ENCODE measurements at places on chromosomes 11 and 22.

DNA sequence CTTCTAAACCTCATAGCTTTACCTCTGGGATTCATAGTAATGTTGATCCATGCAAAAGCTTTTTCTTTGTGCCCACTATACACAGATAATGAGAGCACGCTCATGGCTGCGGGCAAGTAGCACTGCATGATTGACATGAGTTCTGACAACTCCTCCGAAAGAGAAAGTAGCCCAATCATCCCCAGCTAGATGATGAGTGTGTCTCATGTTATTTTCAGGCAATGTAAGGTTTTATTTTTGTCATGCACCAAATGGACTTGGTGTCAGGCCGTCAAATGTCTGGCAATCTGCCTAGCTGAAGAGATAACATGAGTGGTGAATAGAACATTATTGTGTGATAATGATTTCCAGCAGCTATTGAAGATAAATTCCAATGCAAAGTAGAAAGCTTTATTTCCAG is 662.6 kb downstream of the NTM start:
- DNase-seq, result no peak

DNA sequence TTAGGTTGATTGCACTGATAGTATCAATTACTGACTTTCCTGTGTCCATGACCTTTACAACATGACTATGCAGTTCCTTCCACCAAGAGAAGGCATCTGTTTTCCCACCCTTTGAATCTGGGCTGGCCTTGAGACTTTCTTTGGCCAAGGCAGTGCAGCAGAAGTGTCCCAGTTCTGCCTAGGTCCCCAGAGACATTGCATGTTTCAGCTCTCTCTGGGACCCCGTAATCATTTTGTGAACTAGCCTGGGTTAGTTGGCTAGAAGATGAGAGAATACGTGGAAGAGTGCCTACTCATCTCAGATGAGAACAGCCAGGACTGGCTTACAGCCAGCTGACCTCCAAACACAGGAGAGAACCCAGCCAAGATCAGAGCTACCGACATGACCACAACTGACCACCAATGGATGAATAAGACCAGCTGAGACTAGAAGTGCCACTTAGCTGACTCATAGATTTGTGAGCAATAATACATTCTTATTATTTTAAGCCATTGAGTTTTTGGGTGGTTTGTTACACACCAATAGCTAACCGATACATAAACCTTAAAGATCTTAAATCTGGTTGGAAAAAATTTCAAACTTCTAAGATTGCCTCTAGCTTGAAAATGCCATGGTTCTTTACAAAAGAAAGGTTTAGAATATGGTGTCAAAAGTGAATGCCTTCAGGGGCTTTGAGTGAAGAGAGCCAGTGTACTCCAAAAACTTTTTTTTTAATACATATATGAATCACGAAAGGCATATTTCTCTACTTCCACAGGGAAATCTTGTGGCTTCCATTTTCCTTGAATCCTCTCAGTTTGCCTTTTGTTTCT is 145.2 kb downstream of the FBXO7 start:
- DNase-seq, result no peak

- DNase-seq, result no peak
These were observed 8.5 kb downstream of the MRPL16 start for GRCh38 chr11:59801981-59802638.

GRCh38 chr11:10072841-10073240 is 221.2 kb downstream of the SBF2 start:
- DNase-seq, result no peak

DNA sequence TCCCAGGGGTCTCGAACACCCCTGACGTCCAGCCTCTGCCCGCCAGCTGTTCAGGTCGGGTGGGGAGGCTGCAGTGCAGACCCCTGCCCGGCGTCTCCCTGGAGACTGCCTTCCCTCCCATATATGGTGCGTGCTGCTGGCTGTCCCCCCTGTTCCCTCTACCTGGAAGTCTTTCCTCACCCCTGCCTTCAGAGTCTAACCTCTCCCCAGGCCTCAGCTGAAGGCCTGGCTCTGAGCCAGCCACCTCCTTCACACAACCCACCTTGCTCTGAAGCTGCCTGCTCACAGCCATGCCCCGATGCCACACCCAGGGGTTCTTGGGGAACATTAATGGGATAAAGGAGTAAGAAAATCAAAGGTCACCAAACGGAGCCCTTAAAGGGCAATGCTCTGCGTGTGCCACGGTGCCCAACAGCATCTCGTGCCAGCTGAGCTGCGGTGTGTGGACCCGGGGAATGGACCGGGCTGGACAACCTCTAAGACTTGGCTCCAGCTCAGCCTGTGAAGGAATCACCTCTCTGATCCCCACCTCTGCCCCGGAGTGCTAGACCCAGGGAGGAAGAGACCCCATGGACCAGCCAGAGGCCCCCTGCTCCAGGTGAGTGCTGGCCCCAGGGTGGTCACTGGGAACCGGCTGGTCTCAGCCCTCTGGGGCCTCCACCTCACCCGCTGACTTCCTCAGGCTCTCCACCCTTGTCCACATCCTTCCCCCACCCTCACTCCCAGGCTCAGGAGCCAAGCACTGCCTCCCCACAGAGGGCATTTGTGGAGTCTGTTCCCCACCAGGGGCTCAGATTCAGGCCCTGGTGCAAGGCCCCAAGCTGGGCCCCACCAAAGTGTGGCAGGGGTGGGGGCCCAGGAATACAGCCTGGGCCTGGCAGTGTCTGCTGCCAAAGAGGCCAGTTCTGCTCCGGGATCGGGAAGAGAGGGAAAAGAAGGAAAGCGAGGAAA is at the start of gene NLRP6:
TSS of gene NLRP6 (plus strand) at position 407 of the 951 bp plus-strand sequence. CDS start at position 570, 163 bp downstream.
- DNase-seq, result no peak

DNA sequence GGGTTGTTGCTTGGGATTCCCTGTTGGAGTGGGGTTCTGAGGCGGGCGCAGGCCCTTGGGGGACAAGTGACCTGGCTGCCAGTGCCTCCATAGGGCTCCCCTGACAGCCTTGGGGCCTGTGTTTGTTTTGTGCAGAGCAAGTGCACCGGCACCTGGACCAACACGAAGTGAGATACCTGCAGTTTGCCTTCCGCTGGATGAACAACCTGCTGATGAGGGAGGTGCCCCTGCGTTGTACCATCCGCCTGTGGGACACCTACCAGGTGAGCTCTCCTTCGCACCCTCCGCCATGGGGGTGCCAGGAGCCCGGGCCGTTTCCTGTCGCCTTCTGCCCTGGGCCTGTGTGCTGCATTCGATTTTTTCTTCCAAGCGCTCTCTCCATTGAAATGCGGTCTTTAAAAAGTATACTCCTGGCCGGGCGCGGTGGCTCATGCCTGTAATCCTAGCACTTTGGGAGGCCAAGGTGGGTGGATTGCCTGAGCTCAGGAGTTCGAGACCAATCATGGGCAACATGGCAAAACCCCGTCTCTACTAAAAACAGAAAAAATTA is 274.6 kb downstream of the TBC1D22A start:
- DNase-seq, result no peak

DNA sequence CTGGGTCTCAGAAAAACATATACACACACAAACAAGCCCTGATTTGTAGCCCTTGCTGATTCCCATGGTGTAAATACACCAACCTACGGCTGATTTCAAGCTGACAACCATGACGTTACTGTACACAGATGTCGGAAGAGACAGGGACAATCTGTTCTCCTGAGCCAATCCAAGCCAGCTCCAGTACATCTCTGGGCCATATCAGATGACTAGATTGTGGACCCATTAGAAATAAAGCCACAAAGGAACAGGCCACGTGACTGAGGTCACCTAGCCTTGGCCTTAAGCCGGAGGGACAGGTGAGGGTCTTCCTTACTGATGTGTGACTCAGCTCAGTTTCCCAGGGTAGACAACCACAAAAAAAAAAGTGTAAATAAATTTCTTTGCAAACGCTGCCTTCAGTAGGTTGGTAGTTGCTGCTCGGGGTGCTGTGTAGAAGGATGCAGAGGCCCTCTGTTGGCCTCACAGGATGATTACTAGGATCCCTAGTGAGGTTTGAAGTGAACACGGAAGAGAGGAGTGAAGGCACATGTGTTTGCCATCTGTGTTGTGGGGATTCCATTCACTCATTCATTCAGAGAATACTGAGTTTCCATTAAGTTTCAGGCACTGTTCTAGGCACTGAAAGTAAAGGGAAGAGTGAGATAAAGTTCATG is 99.0 kb upstream of the LARGE1 start:
- no peak for DNase-seq

DNA sequence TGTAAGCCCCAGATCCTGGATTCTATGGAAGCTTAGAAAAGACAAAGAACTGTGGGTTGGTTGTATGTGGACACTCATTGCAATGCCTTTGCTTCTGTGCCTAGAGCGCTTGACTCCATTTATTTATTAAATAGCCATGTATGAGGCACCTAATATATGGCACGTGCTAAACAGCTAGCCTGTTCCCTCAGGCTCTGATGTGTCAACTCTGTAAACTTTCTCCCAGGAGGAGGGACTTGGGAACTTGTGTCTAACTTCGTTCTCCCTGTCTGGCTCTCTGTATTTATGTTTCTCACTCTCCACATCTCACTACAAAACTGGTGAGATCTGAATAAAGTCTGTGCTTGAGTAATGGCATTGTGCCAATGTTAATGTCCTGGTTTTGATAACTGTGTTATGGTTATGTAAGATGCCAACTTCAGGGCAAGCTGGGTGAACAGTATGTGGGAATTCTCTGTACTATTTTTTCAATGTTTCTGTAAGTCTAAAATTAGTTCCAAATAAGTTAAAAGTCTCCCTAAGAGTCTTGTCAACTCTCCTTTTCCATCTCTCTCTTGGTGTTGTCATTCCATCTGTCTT is 34.1 kb upstream of the ZBTB16 start:
- no peak for DNase-seq

DNA sequence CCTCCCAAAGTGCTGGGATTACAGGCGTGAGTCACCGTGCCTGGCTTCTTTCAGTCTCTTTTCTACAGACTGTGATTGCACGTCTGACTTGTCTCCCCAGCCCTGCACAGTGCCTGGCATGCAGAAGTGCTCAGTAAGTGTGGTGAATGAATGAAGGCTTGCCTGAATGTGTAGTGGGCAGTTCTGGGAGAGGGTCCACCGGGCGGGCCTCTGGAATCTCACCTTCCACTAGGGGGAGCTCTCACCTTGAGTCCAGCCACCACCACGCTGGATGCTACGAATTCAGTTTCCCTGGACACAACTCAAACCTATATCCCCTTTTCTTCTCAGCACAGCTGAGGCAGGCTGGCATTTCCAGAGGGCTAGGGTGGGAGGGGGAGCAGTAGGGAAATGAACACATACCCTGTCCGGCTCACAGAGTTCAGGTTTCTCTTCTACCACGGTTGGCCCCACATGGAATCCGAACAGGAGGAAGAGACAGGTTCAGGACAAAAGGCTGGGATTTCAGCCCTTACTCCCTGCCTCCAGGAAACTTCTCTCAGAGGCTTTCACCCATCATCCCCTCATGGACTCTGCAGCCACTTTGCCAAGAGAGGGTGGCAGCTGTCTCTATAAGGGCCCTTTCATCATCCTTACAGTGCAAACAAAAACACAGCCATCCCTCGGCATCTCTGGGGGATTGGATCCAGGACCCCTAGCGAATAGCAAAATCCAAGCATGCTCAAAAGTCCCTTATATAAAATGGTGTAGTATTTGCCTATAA is 86.8 kb downstream of the NECTIN1 start:
- no peak for DNase-seq

DNA sequence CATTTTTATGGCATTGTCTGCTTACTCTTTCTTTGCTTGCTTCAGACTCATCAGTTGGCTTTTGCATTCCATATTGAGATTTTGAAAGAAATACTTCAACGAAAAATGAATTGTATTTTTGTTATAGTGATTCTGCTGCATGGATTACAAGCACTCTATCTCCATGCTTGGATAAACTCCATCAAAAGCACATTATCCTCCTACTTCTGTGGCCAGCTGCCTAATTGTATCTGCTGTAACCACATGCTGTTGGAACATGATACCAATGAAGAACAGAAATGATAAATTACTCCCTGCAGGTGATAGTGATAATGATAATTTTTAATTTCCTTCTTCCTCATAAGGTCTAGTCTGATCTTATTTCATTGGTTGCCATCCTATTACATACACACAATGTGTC is 100.8 kb downstream of the PRMT3 start:
- DNase-seq, result no peak

DNA sequence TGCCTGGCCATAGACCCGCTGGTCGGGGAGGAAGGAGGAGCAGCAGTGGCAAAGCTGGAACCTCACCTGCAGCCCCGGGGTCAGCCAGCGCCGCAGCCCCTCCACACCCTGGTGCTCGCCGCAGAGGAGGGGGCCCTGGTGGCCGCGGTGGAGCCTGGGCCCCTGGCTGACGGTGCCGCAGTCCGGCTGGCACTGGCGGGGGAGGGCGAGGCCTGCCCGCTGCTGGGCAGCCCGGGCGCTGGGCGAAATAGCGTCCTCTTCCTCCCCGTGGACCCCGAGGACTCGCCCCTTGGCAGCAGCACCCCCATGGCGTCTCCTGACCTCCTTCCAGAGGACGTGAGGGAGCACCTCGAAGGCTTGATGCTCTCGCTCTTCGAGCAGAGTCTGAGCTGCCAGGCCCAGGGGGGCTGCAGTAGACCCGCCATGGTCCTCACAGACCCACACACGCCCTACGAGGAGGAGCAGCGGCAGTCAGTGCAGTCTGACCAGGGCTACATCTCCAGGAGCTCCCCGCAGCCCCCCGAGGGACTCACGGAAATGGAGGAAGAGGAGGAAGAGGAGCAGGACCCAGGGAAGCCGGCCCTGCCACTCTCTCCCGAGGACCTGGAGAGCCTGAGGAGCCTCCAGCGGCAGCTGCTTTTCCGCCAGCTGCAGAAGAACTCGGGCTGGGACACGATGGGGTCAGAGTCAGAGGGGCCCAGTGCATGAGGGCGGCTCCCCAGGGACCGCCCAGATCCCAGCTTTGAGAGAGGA is 11.9 kb downstream of the TMEM121B start:
- DNase-seq, result no peak

DNA sequence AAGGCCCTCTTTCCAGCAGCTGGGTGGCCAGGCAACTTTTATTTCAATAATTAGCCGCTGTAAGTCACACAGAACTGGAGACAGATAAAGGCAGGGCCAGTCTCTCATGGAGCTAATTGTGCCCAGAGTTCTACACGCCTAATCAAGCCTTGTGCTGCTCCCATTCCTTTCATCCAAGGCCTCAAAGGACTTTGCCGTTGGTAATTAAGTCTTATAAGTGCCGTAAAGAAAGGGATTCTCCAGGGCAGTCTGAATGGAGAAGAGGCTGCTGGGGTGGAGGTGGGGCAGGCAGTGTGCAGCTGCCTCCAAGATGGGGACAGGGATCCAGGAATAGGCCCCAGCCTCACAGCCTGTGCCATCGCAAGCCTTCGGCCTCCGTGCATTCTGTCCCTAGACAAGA is 357.9 kb downstream of the TENM4 start:
- DNase-seq, result no peak

GRCh38 chr11:44754876-44755555 is 28.3 kb downstream of the TSPAN18 start:
- DNase-seq, result no peak

- no peak for DNase-seq
These were observed 76.4 kb downstream of the KCNQ1 start for GRCh38 chr11:2521081-2521732.

GRCh38 chr11:92304271-92304670 is 79.7 kb downstream of the FAT3 start:
- DNase-seq, result no peak

GRCh38 chr11:117465236-117465997 is 137.8 kb downstream of the CEP164 start:
- no peak for DNase-seq

Data from renal cortex interstitium (tissue), 15 donors.